RKO (cell line): ENCODE measurements at places on chromosomes 7 and 10.

DNA sequence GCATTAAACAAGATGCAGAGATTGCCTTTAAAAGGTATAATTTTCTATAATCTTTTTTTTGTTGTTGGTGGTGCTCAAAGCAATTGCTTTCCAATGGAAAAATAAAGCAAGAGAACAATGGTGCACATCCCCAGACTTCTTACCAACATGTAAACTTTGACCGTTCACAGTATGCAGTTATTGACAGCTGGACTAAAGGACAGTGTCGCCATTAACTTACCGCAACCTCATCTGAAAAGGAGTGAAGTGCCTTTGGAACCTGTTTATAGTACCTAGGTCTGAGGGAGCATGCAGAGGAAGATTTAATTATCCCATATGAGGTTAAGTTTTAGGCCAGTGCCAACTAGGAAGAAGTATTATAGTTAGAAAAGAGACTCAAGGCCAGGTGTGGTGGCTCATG lies 654.5 kb downstream of the PARD3 start:
- DNase-seq, result no peak

- DNase-seq, result no peak
Observed at GRCh38 chr10:129024046-129024445, 443.0 kb upstream of the MGMT start.

GRCh38 chr7:79011921-79012320 lies 441.5 kb downstream of the MAGI2 start:
- no peak for DNase-seq

DNA sequence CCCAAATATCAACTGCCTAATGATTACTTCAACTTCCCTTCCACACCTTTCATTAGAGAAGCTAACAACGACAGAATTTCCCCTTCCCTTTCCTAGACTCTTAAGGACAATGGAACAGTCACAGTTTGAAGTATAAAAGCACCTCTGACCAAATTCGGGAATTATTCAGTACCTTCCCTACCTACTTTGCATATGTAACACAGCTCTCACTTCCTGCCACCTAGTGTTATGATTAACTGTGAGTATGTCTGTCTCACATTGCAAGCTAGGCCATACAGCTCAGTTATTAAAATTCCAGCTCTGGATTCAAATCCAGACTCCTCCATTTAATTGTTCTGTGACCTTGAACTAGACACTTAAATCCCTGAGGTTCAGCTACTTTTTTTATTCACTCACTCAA lies 44.8 kb upstream of the HPSE2 start:
- no peak for DNase-seq

DNA sequence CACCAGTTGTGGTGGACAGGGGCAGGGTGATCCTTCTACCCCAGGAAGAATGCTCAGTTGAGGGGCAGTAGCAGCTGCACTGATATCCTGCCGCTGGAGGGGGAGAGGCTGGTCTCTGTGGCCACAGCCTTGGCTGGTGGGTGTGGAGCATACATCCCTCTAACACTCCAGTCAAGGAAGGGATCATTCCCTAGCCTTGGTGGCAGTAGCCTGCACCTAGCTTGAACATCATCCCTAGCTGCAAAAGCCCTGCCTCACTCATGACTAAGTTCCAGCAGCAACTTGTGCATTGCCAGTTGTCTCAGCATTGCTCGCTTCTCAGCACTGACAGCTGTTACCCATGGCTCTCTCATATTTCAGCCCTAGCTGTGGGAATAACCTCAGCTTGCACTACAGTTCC lies 688.9 kb upstream of the POT1 start:
- DNase-seq, result no peak

DNA sequence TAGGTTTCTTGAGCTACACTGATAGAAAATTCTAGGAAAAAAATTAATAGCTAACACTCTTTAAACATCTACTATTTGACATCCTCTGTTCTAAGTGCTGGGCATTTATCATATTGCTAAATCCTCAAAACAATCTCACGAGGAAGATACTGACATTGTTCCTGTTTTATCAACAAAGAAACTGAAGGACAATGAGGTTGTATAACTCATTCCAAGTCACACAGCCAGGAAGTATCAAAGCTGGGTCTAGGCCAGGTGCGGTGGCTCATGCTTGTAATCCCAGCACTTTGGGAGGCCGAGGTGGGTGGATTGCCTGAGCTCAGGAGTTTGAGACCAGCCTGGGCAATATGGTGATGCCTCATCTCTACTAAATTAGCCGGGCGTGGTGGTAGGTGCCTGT lies 51.6 kb upstream of the IL6 start:
- no peak for DNase-seq

GRCh38 chr7:55179931-55180682 lies 161.3 kb downstream of the EGFR start:
- DNase-seq, result no peak

GRCh38 chr7:2709553-2710285 lies 21.7 kb downstream of the AMZ1 start:
- peak; percentile 38 for DNase-seq

DNA sequence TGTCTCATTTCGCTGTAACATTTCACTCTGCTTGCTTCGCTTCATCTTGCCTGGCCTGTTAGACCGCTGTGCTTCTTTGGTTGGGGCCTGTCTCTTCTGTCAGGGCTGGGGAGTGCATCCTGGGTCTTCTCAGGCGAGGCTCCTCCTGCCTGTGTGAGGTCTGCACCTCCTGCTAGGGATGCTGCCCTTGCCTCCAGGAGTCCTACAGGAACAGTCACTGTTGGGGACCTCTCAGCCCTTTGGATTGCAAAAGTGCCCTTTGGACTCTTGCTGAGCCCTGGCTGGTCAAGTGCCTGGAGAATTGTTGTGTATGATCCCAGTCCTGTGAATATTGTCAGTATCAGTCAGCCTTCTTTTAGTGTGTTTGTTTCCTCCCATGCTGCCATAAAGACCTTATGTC lies 84.1 kb downstream of the MDFIC start:
- DNase-seq, result no peak

DNA sequence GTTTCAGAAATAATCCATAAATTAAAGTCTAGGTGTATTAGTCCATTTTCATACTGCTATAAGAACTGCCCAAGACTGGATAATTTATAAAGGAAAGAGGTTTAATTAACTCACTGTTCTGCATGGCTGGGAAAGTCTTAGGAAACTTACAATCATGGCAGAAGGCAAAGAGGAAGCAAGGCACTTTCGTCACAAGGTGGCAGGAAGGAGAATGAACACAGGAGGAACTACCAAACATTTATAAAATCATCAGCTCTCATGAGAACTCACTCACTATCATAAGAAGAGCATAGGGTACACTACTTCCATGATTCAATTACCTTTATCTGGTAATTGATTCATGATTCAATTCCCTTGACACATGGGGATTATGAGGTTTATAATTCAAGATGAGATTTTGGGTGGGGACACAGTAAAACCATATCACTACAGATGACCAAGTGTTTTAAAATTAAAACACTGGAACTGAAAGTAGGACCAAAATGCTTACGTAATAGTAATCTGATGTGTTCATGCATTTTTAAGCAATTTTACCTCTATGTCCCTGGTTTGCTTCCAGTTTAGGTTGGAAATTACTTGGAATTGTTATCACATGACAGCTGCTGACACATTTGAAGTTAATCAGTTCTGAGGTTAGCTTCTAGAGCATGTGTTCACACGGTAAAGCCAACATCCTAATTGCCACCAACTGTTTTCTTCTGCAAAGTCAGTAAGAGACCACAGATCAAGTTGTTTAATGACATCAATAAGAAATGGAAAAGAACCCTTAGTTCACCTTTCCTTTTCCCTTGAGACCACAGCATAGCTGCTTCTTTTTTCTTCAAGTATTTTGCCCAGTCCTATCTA lies 48.4 kb upstream of the SEMA3C start:
- no peak for DNase-seq

DNA sequence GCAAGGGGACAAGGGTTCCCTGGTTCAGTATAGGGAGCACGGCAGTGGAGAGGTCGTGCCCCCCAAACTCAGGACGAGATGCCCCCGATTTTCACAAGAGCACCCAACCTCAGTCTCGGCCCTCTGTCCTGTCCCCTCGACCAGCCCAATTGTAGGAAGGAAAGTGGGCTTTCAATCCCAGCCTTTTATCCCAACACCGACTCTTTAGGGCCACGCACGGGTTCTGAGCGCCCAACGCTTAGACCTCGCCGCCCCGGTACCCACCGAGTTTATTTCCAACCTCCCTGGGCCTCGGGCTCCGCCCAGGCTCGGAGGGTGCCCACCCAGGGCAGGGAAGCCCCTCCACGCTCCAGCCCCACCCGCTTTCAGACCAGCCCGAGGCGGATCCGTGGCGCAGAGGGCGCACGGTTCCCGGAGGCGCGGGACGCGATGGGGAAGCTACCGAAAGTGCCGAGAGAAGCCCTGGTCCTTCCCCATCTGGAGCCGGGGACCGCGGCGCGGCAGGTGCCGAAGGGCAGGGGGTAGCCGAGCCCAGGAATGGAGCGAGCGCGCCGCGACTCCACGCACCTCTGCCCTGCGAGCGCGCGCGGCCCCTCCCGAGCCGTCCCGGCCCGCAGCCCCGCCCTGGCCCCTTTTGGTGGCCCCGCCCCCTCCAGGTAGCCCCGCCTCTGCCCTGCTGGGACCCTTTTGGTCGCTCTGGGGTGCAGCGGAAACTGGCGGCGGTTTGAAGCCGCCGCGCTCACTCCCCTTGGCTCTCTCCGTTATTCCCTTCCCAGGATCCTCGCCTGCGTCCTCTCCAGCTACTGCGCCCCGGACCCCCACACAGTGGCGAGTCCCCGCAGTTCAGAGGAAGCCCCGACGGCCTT lies 20.4 kb downstream of the GRID2IP start:
- no peak for DNase-seq

- DNase-seq, result no peak
Observed at GRCh38 chr7:630111-630511, 96.4 kb upstream of the DNAAF5 start.

- no peak for DNase-seq
Observed at GRCh38 chr10:30155401-30155800, 96.0 kb upstream of the JCAD start.

DNA sequence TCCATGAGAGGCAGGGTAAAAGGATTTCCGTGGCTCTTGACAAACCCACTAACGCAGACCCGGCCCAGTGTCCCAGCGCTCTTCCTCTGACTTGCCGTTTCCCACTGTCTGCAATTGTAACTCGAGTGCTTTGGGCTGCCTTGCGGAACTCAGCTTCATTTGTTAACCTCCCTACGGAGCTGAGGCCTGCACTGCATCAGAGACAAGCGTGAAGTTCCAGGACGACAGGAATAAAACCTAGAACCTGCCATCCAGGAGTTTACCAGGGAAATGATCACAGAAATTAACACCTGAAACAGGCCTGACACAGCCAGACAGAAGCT lies 76.2 kb downstream of the SFMBT2 start:
- no peak for DNase-seq

GRCh38 chr7:51141451-51142003 lies 175.1 kb downstream of the COBL start:
- peak; percentile 7 for DNase-seq

- peak; percentile 75 for DNase-seq
Observed at GRCh38 chr10:31321396-31321941, 2.5 kb downstream of the ZEB1 start.

DNA sequence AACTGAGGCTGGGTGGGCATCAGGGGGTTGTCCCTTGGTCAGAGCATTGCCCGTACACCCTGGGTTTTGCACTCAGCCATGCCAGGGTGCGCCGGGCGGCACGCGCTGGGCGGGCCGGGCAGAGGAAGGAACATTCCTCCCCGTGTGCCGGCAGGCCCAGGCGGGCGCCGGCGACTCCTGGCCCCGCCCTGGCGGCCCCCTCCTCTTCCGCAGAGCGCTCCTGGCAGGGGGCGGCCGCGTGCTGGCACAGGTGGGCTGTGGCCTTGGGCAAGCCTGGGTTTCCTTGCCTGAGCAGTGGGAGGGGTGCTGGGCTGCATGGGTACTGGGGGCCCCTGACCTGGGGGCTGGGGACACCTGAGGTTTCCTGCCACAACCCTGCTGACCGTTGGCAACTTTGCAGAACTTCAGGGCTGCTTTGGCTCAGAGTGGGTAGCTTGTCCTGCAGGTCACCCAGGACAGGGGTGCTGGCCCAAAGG lies 3.9 kb downstream of the LFNG start:
- DNase-seq, result no peak

GRCh38 chr10:13765641-13766341 lies 179.0 kb downstream of the PRPF18 start:
- DNase-seq, result no peak

DNA sequence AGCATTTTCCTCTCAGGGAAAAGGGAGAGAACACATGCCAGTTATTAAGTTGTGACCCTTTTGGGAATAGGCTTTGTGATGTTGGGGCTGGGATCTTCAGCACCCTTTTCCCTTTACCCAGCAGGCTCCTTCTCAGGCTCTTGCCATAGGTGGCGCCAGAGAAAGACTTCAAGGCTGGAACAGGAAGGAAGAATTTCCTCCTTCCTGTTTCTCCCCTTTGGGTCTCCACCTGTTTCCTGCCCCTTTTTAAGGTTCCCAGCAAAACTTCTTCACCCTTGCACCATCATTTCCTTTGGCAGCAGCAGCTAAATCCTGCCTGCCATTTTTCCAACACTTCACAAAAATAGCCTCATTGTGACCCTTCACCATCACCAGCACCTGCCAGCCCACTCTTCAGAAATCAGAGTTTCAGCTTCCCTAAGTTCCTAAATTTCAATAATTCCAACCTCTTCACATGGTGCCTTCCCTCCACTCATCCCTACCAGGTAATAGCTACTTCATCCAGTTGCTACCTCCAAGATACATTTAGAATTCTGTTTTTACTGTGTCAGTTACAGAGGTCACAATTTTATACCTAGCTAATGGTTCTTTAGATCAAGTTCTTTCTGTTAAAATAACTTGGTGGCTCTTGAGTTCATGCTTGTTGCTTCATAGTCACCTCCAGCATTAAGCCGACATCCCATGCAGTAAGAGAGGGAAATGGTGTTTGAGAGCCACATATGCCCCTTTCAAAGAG lies 22.4 kb upstream of the FOXK1 start:
- peak; percentile 45 for DNase-seq

- DNase-seq, result no peak
Observed at GRCh38 chr10:90746829-90747228, 111.0 kb downstream of the HTR7 start.

DNA sequence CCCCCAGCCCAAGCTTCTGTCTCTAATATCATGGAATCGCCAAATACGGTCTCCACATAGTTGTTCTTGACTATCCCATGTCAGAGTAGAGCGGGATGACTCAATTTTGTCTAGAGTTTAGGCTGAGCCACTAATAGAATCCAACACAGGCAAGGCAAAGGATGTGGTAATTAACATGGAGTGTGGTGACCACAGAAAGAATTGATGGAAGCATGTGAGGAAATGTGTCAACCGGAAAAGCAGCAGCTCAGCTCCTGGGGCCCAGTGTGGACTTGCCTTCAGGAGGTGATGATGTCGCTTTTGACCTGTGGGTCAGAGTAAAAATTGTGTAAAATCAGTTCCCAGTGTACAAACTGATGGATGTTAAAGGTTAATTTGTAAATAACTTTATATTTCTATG lies 139.3 kb upstream of the KLF6 start:
- peak; percentile 27 for DNase-seq

GRCh38 chr10:32957341-32958084 lies 517 bp downstream of the ITGB1 start:
- no peak for DNase-seq

- DNase-seq, result no peak
Observed at GRCh38 chr10:93440591-93441091, 41.5 kb downstream of the MYOF start.
